ENCODE measurements at places on chromosomes 5 and 9.

DNA sequence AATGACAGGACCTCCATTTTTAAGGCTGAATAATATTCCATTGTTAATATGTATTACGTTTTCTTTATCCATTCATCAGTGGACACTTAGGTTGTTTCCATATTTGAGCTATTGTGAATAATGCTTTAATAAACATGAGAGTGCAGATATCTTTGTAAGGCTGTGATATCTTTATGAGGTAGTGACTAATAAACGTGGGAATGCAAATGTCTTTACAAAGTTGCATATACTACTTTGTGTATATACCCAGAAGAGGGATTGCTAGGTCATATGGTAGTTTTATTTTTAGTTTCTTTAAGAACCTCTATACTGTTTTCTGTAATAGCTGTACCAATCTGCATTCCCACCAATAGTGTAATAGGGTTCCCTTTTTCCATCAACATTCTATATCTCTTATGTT is 148.7 kb downstream of the FOCAD start:
- no peak for DNase-seq

DNA sequence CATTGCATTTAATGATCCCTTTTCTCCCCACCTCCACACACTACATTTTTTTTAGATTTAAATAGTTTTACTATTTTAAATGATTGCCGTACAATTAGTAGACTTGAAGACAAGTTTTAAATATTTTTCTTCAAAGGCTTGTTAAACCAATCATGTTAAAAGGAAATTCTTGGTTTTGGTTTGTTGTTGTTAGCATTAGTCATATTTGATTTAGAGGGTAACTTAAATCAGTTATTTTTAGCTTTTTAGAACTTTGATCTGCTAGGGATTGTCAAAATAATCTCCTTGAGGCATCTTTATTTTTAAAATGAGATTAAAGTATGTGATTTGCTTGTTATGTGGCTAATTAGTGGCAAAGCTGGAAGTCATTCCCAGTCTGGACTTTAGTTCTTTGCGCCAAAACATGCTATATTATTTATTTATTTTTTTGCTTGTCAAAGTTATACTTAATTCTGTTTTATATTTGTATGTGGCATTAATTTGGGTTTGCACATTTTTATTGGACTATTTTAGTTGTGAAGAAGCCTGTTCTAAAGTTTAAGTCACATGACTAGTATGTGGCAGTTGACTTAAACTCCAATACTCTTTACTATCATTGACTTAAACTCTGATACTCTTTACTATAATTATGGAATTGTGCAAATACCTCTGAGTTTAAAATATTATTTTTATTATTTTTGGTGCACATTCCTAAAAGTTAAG is 14.7 kb downstream of the ITGA1 start:
- DNase-seq = no peak

DNA sequence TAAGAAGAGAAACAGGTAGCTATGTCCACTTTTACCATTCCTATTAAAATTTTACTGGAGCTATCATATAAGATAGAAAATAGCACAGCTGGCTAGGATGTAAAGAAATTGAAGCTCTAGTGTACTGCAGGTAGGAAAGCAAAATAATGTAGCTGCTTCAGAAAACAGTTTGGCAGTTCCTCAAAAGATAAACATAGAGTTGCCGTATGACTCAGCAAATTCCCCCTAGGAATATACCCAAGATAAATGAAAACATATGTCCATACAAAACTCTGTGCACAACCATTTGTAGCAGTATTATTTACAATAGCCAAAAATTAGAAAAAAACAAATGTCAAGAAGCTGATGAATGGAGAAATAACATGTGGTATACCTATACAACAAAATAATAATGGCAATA is 64.6 kb upstream of the SHISAL2B start:
- no peak for DNase-seq

GRCh38 chr9:136963751-136964150 is 11.7 kb downstream of the LCN12 start:
- DNase-seq = no peak

- DNase-seq = no peak
These were observed 73.7 kb downstream of the MPDZ start for GRCh38 chr9:13205824-13206223.

- no peak for DNase-seq
These were observed 5.4 kb downstream of the RGS3 start for GRCh38 chr9:113468716-113469448.

DNA sequence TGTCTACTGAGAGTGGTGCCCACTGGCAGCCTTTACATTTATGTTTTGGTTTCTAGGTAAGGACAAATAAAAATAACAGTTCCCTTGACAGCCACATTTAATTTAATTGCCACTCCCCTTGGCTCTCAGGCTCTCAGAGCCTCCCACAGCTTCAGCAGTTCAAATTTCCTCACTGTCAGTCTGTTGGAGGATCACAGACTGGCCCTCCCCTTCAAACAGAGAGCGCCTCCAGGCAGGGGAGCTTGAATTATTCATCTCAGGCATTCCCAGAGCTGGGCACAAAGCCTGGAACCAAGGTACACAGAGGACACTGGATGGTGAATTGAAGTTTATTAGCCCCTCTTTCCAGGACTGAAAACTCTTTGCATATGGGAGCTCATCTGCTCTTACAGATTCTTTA is 407.7 kb downstream of the SPOCK1 start:
- no peak for DNase-seq

DNA sequence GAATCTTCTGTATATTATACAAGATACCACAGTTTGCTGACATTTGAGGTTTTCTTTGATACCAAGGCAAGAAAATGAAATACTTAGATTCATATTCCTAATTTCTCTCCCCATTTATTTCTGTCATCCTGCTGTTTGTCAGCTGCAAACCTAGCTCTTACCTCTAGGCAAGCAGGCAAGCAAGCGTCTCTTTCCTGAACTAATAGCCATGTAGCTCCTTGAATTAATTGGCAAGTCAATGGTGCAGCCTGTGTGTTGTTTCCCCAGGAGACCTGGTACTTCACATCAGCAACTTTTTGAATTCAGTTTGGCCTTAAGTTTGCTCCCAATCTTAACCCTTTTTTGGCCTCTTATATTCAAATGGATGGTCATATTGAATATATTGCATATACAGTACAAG is 573.6 kb upstream of the ARRDC3 start:
- no peak for DNase-seq

GRCh38 chr9:38088006-38088925 is 19.2 kb upstream of the SHB start:
- peak; percentile 63 for DNase-seq

DNA sequence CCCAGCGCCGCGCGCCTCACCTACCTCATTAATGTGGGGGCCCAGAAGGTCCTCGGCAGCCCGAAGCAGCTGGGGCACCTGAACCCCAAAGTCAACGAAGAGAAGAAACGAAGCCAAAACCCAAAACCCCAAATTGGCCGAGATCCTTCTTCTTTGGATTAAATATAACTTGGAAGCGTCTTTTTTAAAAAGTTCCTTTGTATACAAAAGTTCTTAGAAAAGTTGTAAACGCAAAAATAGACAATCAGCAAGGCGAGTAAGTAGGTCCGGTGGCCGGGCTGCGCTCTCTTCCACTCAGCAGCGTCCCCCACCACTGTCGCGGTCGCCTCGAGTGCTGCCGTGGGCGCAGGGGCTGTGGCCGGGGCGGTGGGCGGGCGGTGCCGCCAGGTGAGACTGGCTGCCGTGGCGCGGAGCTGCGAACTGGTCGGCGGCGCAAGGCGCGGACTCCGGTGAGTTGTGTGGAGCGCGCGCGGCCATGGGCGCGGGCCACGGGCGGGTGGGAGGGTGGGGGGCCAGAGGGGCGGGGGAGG is 360 bp downstream of the KLF4 start:
- DNase-seq = no peak

- DNase-seq = no peak
These were observed 3.6 kb upstream of the PAX5 start for GRCh38 chr9:37037503-37038301.

- DNase-seq = no peak
These were observed 1464.7 kb downstream of the EFNA5 start for GRCh38 chr5:106205916-106206571.

GRCh38 chr9:13142776-13143175 is 136.7 kb downstream of the MPDZ start:
- DNase-seq = no peak

- DNase-seq = no peak
These were observed 338.1 kb downstream of the ASTN2 start for GRCh38 chr9:117076571-117077290.

DNA sequence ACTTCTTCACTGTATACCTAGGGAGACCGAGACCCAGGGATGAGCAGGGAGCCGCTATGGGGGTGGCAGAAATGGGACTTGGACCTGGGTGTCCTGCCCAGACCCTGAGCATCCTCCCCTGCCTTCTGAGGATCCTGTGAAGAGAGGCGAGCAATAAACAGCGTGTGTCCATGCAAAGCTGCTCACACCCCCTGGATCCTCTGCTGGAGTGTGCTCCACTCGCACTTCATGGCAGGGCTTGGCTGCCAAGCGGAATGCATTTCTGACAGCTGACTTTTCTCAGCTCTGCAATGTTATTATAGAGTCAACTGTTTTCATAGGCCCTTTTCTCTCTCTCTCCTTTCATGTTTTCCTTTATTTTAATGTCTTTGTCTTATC is 31.0 kb upstream of the ALDH1B1 start:
- DNase-seq = no peak

- DNase-seq = no peak
These were observed 227.2 kb upstream of the KLF9 start for GRCh38 chr9:70641631-70642030.

All from stimulated activated CD8-positive, alpha-beta memory T cell treated with anti-CD3 and anti-CD28 coated beads, Interleukin-7, amount 100 ng/mL, for 1 hour (primary cell).